ENCODE measurements at places on chromosomes 13 and 19.

- DNase-seq, result no peak
- peaks cover 7% of the 10 kb centered on the region for H3K36me3 ChIP-seq
- no peak overlapping the region for H3K4me3 ChIP-seq
- H3K27ac ChIP-seq, result no peak overlapping the region
- peaks cover 9% of the 10 kb centered on the region for H3K4me1 ChIP-seq
- no peaks in the 10 kb centered on the region for H3K27me3 ChIP-seq
Observed at GRCh38 chr19:38149661-38150061, 74.4 kb downstream of the DPF1 start.

DNA sequence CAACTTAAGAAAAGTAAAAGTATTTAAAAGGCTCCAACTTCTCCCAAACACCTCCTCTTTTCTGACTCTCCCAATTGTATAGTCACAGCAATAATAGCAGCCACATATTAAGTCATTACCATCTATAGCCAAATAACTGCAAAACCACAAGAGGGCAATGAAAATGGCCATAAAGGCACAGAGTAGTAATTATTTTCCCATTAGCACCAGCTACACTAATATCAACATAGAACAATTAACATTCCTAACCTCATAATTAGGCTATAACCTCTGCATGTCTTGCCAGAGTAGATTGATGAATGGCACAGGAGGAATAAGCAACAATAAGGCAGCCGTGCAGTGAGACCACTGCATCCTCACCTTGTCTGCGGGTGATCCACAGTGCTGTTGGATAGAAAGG lies 226.4 kb upstream of the SERP2 start:
- H3K36me3 ChIP-seq, result no peaks in the 10 kb centered on the region
- peaks cover 16% of the 10 kb centered on the region for H3K4me1 ChIP-seq
- no peak for DNase-seq
- no peak overlapping the region for H3K4me3 ChIP-seq
- no peak overlapping the region for H3K27ac ChIP-seq

- peaks cover 6% of the 10 kb centered on the region for H3K4me1 ChIP-seq
- no peak for DNase-seq
- H3K36me3 ChIP-seq, result no peaks in the 10 kb centered on the region
- no peak overlapping the region for H3K4me3 ChIP-seq
- H3K27me3 ChIP-seq, result no peaks in the 10 kb centered on the region
- H3K27ac ChIP-seq, result no peak overlapping the region
Observed at GRCh38 chr13:34431827-34432581, 510.1 kb upstream of the NBEA start.

- DNase-seq, result no peak
- peaks cover 5% of the 10 kb centered on the region for H3K36me3 ChIP-seq
- H3K27me3 ChIP-seq, result no peaks in the 10 kb centered on the region
- H3K4me3 ChIP-seq, result no peak overlapping the region
Observed at GRCh38 chr19:57348136-57348535, 2.9 kb upstream of the ZNF304 start.

GRCh38 chr13:21291840-21292239 lies 115.4 kb downstream of the MRPL57 start:
- H3K4me3 ChIP-seq, result no peak overlapping the region
- H3K36me3 ChIP-seq, result no peaks in the 10 kb centered on the region
- H3K4me1 ChIP-seq, result no peaks in the 10 kb centered on the region
- no peak for DNase-seq
- H3K27ac ChIP-seq, result no peak overlapping the region
